ENCODE measurements at places on chromosomes 7 and 10.

DNA sequence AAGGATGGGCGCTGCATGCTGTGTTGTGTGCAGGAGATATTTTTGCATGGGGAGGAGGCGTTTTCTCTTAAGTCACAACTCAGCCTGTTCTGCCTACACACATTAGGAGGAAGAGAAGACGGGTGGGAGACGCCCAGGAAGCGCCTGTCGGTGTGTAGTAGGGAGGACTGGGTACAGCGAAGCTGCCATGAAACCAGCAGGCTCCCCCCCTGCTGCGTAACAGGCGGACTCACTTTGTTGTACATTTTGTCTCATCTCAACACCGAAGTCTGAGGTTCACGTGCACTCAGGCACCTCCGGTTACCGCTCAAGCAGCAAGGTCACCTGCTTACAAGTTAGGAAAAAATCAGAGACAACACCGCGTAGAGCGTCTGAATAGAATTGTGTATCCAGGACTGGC is 56.3 kb downstream of the CRTAC1 start:
- no peak for DNase-seq

- DNase-seq, result no peak
Measured at GRCh38 chr10:46062723-46063428, 16.8 kb upstream of the MSMB start.

DNA sequence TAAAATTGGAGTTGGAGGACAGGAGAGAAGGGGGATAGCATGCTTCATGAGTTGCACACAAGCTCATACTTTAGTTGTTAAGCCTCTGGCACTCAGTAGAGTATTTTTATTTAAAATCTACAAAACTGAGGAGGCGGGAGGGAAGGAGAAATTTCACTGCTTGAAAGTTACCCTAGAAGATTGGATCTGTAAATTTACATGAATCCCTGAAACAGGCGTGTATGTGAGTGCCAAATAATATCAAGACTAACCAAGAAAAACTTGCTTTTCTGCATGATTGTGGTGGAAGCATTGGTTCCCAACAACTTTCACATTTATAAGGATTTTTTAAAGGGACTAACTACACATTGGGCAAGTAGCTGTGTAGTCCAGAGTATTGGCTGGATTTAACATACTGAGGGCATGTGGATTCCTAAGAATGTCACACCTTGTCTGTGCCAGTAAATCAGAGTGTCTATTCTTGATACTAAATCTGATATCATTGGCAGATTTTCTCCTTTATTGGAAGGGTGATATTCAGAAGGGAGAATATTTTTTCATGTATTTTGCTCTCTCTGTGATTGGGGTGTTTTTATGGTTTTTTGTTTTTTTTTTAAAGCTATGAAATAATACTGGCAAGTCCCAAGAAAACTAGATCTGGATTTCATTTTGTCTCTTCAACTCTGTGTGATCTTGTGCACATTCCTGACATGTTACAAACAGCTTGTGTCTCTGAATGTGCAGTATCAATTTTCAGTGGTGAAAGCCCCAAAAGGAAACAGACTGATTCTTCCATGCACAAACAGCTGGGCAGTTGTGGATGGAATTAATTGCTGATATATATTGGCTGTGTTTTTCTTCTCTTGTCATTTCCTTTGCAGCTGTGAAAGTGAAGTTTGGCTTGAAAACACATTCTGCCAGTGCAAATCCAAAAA is 67.2 kb downstream of the ADD3 start:
- DNase-seq, result no peak

DNA sequence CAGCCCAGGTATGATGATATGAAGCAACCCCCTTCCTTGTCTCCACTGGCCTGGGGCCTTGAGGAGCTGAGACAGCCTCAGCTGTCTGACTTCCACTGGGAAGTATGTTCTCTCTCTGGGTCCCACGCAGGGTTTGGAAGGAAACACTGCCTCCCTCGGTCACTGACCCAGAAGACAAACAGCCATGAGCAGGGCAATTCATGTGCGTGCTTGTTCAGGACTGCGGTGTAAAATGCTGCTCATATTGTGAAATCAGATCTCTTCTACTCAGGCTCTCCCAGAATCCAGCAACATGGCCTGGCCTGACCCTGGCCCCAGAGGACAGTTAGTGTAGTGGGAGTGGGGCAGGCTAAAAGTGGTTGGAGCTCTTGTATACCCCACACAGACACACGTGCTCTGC is 2.8 kb downstream of the CLCN1 start:
- DNase-seq, result peak; percentile 79

DNA sequence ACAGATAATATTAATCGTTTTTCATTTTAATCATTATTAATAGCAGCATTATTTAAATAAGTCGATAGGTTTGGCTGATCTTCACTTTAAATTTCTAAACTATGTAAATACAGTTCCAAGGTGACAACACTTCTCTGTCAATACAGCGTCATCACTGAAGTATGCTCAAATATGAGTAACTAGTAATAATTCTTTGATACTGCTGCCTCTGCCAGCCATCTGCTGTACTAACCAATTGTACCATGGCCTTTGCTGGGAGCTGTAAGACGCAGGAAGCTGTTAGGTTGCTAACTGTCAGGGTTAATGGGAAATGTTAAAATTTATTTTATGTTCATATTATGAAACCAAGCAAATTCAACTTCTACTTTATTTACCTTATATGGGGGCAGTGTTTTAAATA is 1650.5 kb upstream of the LRRTM3 start:
- DNase-seq, result no peak

- DNase-seq, result no peak
Measured at GRCh38 chr7:76356823-76357222, 2.0 kb downstream of the YWHAG start.

DNA sequence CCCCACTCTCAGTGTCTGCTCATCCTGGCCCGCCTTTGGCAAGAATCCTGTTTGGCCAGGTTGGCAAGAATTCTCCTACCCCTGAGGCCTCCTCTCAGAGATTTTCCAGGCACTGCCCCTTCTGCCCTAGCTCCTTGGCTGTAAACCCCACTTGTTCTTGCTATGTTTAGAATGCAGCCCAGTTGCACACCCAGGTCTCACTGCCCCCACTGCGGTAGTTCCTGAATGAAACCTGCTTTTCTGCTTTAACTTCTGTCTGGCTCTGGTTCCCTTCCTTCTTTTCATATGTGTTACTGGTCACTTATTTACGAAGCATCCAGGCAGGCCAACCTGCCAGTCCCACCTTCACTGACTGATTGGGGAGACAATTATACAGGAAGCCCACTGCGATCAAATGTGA is 576.9 kb downstream of the GLRX3 start:
- no peak for DNase-seq

DNA sequence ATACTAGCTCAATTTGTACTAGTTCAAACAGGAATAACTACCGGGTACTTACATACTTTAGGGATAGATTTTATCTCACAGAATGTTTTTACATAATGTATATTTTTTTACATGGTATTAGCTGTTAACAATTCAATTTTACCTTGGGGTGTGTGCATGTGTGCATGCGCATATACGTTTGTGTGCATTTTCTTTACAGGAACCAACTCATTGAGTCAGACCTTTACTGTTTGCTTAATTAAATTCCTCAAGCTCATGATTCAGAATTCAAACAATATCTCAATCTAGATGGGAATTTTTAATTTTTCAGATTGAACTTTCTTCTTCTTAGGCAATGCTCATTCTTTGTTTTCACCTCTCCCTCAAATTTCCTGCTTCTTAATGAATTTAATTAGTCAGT is 24.7 kb upstream of the WASL start:
- no peak for DNase-seq

DNA sequence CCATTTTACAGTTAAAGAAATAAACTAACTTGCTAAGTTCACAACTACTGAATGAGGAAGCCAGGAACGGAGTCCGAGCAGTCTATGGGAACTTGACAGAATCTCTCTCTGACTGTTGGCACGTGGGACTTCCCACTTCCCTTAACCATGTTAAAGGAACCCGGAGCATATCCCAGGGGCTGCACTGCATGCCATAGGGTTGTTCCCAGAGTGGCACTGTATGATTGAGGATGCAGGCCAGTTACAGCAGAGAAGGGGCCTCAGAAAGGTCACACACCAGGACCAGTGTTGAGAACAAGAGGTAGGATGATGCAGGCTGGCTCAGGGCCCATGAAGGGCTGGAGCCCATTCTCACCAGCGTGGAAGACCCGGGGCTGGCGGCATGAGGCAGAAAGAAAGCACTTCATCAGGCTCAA is 201.8 kb downstream of the NSUN6 start:
- DNase-seq, result no peak

GRCh38 chr7:8185926-8186683 is 75.9 kb downstream of the ICA1 start:
- no peak for DNase-seq

DNA sequence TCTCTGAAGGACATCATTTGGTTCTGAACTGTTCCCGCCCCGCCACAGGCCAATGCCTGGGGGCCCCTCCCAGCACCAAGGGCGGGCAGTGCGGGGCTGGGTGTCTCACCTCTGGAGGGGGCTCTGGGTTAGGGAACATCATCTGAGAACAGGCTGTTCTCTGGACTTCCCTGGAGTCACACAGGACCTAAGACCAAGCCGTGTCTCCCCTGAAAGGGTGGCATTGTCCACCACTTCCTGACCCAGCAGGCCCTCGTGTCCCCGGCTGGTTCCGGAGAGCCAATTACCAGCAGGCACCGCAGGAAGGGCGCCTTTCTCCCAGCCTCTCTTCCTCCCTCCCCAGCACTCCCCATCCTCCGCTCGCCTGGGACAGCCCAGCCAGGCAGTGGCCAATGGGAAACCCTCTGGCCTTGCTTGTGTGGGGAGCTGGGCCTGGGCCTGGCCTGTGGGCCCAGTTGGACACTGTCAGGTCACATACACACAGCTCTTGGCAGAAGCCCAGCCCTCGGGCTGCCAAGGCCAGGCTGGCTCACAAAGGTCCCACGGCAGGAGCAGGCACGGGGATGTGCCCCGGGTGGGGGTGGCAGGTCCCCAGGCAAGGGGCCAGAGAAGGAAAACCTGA is 119.5 kb downstream of the SPDYE5 start:
- no peak for DNase-seq

DNA sequence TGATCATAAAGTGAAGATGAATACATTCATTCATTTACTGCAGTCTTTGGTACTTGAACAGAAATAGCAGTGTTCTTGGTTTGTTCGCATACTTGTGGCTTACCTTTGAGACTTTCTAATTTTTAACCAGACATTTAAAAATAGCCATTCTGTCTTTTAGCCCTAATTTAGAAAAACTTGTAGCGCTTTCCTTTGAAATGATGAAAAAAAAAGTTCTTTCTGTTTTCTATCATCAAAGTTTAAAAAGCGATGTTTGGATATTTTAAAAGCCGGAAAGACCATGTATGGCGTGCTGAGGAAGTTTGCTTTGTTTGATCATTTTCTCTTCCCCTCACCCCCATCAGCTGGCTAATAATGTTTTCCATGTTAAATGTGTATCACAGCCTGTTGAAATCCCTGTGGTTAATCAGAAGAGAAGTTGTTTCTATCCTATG is 116.3 kb downstream of the CUX1 start:
- no peak for DNase-seq

DNA sequence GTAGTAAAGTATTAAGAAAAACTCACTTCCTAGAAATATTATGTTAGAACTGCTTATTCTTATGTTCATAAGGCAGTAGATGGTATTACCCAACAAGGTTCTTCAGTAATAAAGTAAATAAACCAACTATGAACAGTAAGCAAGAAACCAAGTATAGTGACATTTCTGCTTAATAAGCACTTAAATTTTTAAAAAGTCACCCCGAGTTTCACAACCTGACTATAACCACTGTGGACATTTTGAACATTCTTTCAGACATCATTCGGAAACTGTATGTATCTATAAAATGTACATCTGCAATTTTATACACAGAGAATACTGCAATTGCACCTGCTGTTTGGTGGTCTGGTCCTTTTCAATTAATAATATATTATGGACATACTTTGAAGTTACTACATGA is 1073.6 kb downstream of the XPNPEP1 start:
- no peak for DNase-seq

DNA sequence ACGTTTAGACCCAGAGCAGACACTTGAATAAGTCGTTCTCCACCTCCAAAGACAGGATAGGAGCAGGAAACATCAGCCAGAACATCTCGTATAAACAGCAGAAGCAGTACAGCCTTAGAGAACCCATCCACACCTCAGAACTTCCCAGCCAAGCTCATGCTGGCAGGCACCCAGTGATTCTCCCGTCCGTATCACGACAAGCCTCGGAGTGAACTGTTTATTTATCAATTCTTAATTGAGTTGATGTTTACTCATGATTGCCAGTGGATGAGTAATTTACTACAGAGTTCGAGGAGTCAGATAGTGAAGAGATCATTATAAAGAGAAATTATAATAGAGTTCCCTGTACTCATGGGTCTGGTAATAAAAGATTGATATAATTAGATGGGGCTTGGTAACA is 811.5 kb downstream of the LRMDA start:
- DNase-seq, result no peak

DNA sequence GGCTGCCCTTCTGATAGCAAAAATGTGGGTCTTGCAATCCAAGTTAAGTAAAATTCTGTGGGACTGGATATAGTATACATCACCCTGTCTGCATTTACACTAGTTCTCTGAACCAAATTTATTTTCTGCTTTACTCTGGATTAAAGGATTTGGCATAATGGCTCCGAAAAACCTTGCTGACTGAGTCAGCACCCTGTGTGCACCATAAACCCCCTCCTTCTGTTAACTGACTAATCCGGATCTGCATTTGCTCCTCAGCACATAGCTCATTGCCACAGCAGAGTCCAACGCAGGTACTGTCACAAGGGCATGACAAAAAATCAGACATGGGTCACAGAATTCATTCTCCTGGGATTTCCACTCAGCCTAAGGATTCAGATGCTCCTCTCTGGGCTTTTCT is 1.3 kb downstream of the OR2A5 start:
- no peak for DNase-seq

DNA sequence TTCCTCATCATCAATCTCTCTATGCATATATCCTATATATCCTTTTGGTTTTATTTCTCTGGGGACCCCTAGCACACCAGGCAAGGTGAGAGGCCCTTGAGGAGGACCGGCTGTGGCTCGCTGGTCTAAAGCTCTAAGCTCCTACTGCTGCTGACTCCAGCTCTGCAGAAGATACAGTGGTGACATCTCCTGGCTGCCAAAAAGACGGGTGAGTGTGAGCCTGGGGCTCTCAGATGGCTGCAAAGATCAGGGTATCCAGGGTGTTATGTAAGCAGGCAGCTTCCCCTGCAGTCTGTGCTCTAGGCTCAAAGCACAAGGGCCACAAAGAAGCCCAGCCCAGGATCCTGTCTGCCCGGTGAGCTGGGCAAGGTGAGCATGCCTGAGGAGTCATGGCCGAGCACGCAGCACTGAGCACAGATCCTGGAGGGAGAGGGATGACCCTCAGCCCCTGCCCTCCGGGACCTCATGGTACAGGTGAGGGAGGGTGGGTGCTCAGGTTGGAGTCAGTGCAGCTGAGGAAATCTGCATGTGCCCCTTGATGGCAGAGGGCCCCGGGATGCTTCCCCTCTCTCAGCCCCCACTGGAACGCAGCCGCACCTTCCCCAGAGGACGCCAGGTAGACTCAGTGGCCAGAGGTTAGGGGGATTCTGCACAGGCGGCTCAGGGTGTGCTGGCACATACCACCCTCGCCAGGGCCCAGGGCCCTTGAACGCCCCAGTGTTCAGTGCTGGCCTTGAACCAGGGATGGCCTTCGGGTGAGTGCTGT is 95.4 kb upstream of the INSIG1 start:
- no peak for DNase-seq

- no peak for DNase-seq
Measured at GRCh38 chr10:789831-790701, 100.6 kb upstream of the DIP2C start.

GRCh38 chr10:119100434-119101238 is 3.3 kb upstream of the DENND10 start:
- no peak for DNase-seq

GRCh38 chr10:15370212-15370855 is 755 bp downstream of the FAM171A1 start:
- peak; percentile 44 for DNase-seq

- DNase-seq, result no peak
Measured at GRCh38 chr10:79159785-79160184, 91.0 kb downstream of the ZMIZ1 start.
